ENCODE measurements at places on chromosomes 3 and 15. TPM values are rescaled to one million over a fixed set of nuclear protein-coding genes. Genes with fewer than 3 reads are reported as not detected.

- DNase-seq, result no peak
These were observed 792 bp downstream of the ATP13A3 start for GRCh38 chr3:194485881-194486539.

GRCh38 chr3:36907911-36908646 lies 36.8 kb downstream of the TRANK1 start:
- peak; percentile 51 for DNase-seq

DNA sequence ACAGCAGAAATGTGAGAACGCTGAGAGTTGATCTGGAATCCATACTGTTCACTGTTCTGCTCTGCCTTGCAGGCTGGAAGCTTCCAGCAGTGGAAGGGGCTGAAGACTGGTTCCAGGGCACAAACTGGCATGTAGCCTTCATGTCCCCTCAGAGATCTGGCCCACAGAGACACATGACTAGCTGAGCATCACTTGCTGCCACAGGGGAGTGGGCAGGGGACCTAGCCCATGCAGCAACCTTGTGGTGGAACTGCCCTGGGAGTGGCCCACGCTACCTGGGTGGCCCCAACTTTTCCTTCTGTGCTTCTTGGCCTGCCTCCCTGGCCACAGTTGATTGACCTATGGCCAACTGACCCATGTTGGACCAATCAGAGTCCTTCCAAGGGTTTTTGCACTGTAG lies 98.1 kb downstream of the TPRA1 start:
- no peak for DNase-seq

The CLDN16 gene
- total RNA-seq, result 2.5 TPM

The ALPK3 gene
- total RNA-seq, result 68.4 TPM

Data from glomerular endothelial cell (primary cell).